ENCODE measurements at places on chromosomes 1 and 21.

DNA sequence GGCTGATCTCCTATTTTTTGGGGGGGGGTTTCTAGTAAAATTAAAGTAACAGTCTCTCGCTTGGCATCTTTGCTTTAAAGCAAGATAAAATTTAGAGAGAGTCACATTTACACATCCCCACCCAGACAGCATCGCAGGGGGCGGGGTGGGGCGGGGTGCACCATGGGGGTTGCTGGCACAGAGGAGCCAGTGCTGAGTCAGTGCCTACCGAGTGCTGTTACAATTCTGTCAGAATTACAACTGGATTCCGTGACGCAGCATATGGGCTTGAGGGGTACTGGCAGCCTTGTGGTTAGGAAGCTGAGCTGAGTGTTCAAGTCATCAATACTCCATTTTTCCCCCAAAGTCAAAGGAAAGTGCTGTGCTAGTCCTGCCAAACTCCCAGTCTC lies 175.9 kb downstream of the PRDM16 start:
- no peak for DNase-seq

DNA sequence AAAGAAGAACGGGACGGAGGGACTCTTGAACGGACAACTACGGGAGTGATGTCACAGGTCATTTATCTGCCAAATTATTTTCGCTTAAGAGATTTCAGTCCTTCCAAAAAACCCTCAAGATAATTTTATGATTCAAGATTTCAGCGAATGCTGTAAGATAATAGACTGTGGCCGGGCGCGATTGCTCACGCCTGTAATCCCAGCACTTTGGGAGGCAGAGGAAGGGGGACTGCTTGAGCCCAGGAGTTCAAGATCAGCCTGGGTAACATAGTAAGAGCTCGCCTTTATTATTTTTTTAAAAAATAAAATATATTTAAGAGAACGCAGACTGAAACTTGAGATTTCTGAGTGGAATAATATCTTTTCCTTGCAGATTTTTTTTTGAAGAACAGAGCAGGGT lies 609 bp downstream of the RWDD2B start:
- no peak for DNase-seq

GRCh38 chr21:21406921-21407320 lies 408.7 kb downstream of the NCAM2 start:
- no peak for DNase-seq

- DNase-seq, result no peak
Observed at GRCh38 chr1:220516722-220517042, 11.3 kb upstream of the MARK1 start.

- DNase-seq, result no peak
Observed at GRCh38 chr1:245182028-245182427, 27.2 kb downstream of the KIF26B start.

- no peak for DNase-seq
Observed at GRCh38 chr1:53576381-53576801, 117.2 kb downstream of the DMRTB1 start.

DNA sequence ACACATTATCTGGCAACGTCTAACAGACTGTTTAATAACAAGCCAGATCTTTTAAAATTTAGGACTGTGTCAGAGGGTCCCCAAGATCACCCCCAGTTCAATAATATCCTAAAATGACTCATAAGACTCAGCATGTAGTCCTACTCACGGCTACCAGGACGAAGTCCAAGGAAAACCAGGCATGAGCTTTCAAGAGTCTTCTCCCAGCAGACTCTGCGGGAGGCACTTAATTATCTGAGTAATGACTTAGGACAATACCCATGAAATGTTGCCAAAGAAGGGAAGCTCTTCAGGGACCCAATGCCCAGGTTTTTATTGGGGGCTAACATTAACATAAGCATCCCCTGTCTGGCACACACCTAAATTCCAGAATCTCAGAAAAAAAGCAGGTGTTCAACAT lies 7.0 kb downstream of the HFM1 start:
- DNase-seq, result no peak

DNA sequence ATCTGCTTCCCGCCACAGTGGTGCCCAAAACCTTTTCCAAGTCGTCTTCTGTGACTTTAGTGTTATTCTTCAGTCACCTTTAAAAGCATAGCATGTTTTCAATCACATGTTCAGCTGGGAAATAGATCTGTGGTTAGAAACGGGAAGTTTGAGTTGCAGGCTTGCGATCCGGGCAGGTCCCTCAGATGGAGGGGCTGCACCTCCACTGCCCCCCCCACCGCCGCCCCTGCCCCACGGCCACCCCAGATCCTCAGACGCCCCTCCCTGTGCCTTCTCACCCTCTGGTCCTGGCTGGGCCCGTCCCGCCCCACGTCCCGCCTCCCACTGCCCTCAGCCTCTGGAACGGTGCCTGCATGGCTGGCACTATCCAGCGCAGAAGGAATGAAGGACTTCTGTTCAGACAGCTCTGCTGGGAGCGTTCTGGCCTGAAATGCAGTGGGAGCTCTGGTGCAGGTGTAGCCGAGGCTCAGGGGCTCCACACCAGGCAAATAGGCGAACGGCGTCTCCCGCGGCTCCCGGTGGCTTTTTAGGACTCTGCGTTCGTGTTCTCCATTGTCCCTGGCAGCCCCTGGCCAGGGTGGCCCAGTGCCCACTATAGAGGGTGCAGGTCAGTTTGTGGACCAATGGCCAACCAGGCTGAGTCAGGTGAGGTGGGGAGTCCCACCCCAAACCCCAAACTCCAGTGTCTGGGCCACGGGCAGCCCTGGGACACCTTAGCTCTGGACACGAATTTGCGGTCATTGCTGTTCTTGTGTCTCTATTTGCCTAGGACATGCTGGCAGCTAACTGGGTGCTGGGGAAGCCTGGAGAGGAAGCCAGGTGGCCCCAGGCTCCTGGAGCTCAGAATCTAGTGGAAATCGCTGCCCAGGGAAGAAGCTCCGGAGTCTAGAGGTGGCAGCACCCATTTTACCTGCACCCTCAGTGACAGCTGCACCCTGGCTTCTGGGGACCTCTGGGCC lies 67.1 kb downstream of the FAAP20 start:
- DNase-seq, result no peak

GRCh38 chr21:34705011-34705410 lies 36.2 kb downstream of the CLIC6 start:
- DNase-seq, result no peak

DNA sequence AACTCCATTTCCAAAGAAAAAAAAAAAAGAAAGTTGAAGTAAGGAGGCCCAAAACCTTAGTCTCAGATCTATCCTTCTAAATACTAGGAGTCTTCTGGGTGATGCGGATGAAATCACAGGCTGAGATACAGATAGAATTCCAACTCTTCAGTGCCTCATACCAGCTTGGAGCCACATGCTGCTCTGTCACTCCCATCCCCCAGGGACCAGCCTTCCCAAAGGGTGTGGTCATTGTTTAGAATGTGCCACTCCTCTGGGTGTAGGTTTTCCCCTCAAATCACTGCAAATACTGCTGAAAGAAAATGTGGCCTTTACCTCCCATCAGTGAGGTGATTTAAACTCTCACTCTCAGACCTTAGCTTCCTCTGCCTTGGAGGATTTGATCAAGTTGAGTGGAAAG lies 112.9 kb downstream of the CDC7 start:
- DNase-seq, result no peak

- DNase-seq, result no peak
Observed at GRCh38 chr1:156221986-156222692, 9.3 kb downstream of the PMF1 start.

GRCh38 chr1:193890935-193891334 lies 704.5 kb upstream of the B3GALT2 start:
- no peak for DNase-seq

DNA sequence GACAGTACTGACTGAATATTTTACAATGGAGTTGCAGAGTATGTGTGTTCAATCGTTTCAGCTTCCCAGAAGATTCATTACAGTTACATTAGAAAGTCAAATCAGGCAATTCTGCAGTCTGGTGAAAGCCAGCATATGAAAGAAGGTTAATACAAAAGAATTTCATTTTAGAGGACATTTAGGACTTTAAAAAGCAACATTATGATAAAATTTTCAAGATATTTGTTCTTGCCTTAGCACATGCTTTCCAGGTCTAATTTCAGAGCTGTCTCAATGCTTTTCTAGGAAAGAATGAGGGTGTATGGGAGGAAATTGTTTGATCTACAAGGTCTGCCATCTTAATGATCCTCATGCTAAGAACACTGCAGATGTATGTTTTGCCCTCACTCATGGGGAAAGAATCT lies 63.2 kb downstream of the RERE start:
- DNase-seq, result no peak

DNA sequence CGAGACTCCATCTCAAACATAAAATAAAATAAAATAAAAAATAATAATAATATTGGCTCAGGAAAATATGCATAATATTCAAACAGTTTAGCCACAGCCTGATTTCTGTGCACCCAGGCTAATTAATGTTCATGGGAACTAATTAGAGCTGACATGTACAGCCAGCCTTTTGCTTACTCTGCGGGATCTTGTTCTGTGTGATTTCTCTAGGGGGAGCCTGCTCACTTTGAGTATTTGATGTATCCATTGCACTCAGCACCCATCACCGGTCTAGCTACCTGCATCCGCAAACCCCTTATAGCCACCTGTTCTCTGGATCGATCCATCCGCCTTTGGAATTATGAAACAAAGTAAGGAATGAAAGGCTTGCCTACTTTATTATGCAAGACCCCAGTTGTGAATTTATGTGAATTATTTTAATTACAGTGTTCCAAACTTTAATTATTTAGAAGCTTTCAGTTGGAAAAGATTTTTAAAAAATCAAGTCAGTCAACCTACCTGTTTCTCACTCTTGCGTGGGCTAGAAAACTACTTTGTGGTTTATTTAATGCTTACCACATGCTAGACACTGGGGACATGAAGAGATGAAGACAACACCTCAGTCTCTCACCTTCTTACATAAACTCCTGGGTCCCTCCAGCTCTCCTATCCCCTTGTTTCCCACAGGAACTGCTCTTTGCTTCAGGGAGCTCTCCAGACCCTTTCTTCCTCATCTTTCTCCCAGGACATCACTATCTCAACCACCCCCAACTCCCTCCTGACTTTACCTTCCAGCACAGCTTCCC lies 25.4 kb downstream of the CFAP57 start:
- no peak for DNase-seq

DNA sequence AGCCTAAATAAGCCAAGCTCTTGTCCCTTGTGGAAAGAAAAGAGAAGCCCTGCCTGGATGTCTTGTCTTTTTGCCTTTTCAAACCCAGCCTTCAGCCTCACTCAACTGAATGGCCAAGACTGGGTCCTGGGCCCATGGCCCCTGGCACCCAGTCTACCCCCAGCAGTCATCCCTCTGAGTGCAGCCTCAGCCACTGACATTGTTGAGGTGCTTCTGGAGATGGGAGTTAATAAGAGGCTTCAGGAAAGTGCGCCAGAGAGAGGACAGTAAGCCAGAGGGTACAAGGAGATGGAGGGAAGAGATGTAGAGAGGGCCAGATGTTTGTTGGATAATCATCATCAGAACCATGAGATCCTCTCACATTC lies 6.8 kb downstream of the FNDC5 start:
- DNase-seq, result no peak

- peak; percentile 83 for DNase-seq
Observed at GRCh38 chr1:4267381-4268261, 367.5 kb upstream of the C1orf174 start.

- DNase-seq, result no peak
Observed at GRCh38 chr1:169925505-169926482, 32.1 kb upstream of the SCYL3 start.

Data from small intestine (tissue), 16 donors.